ENCODE measurements at places on chromosomes 3 and 15.
A peak's percentile ranks its signal among the peaks of the same experiment; 100 is the strongest.

GRCh38 chr3:73448761-73449301, 175.9 kb downstream of the PDZRN3 start:
- DNase-seq: no peak

DNA sequence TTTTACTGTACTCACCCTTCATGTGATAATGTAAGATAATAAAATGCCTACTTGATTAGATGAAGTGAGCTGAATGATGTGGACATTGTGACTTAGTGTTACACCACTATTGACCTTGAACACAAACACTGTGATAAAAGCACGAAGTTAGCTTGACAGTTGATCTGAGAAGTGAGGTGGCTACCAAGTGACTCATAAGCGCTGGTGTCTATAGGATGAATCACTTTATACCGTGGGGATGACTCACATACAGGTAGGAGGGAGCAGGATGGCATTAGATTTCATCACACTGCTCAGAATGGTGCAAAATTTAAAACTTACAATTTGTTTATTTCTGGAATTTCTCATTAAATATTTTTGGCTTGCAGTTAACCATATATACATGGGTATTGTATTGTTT, 174.7 kb upstream of the CNTN3 start:
- peak; percentile 84 for DNase-seq

DNA sequence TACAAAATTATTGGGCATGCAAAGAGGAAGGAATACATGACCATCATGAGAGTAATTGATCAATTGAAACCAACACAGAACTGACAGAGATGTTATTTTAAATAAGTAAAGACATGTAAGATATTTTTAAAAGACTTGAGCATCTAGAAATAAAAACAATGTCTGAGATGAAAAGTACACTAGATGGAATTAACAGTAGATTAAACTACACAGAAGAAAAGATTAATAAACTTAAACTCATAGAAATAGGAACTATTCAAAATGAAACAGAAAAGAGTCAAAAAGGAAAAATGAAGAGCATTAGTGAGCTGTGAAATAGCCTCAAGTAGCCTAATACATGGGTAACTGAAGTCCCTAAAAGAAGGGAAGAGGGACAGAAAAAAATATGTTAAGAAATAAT, 8.5 kb upstream of the ARF4 start:
- DNase-seq: no peak

DNA sequence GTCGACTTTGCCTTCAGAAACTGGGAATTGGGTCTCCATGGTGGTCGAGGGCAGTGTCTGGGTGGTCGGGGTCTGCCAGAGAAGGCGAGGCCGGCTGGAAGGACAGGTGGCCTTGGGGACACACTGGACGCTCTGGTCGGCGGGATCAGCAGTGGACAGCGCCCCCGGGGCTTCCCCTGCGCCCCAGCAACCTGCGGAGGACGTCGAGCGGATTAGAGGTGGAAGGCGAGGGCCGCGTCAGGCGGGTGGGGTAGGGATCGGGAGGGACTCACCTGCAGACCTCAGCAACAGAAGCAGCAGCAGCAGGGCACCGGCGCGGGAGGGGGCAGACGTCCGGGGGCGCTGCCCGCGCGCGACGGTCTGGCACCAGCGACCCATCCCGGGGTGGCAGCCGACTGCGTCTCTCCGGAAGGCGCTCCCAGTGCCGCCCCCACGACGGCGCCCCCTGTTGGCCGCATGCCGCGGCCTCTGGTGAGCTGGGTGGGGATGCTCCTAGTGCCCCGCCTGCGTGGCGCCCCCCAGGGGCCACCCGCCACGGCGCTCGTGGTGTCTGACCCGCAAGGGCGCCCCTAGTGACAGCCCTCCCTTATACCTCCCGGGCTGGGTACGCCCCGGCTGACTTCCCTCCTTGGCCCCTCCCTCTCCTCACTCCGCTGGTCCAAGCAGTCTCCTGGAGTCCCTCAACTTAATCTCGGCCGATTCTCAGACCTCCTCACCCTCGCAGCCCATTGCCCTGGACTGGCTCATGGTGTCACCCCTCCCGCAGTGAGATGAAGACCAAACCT, at the start of gene PRSS50:
Gene PRSS50, minus strand, starts transcription at position 423 of the 785 bp plus-strand sequence. Its CDS starts 45 bp downstream, at position 378.
- DNase-seq: no peak

- DNase-seq: no peak
Observed at GRCh38 chr3:40961104-40961857, 238.0 kb upstream of the CTNNB1 start.

GRCh38 chr3:135802171-135802570, 163.4 kb upstream of the PPP2R3A start:
- DNase-seq: no peak

- DNase-seq: no peak
Observed at GRCh38 chr3:117761703-117762620, 1052.4 kb downstream of the TUSC7 start.

DNA sequence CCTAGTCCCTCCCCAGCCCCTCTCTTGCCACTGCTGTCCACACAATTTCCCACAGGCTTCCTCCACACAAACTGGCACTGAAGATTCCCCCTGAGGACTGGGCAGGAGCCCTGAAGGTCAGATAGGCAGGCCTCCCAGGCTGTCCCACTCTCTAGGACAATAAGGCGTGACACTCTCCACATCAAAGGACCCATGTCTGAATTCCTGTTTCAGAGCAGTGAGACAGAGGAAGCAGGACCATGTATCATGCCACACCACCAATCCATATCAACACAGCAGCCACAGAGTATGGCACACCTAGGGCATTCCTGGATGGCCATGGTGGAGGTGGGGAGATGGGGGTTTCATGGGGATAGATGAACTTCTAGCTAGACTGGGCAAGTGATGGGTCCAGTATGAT, 13.8 kb upstream of the CCR1 start:
- DNase-seq: peak; percentile 36

DNA sequence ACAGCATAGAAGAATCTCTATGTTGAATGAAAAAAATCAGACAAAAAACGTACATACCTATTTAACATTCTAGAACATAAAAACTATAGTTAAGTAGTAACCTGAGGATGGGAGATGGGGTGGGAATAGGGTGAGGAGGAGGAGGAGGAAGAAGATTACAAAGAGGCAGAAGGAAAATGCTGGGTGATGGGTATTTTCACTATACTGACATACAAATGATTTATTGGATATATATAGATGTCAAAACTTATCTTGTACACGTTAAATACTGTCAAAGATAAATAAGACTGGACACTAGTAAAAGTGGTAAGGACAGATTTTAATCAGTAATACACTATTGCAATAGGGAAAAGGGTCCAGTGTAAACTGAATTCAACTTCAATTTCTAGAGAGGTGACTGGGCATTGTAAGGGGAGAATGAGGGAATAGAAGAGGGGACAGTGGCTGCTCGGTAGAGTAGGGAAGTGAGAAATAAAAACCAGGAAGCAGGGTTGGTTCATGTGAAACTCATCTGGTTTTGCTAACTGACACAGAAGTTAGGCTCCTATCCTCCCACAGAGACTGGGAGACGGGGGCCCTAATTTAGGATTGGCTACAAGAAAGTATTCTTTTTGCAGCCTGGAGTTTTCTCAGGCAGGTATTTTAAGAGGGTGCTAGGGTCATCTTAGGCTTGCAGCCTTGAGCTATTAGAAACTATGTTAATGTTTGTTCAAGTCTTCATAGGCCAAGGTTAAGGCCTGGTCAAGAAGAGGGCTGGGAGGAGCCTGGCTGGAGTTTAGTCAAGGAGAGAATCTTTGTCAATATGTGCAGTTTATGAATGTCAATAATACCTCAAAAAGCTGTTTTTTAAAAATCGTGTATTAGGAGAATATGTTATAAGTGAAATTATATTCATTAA, 15.0 kb upstream of the C15orf61 start:
- DNase-seq: no peak

DNA sequence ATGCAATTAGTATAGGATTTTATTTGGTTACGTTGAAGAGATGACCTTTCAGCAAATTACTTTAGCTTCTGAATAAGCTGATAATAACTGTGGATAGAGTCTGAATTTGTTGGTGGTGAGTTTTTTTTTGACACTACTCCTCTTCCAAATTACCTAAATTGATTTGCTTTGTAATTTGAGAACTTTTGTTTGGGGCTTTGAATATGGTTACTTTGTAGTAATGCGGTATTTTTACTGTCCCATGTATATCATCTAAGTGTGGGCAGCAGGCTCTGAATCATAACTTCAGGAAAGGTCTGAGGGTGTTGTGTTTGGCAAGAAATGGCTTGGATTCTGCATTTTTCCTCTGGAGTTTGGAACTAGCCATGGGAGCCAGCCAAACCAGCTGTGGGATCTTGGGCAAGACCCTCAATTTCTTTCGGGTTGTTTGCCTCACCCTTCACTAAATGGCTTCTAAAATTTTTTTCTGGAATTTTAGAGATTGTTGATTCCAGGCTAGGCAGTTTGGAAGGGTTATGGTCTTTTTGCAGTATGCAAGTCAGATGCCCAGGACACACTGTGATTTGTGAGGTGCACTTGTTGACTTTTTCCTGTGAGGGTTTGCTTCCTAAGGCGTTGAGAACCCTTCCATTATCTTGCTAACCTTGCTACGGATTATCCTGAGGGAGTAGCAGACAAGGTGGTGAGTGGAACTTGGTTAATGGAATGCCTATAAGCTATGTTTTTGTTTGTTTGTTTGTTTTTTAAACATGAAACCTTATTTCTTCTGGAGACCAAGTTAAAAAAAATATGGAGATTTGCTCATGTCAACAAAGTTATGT, 10.4 kb downstream of the PTPRG start:
- DNase-seq: peak; percentile 33

DNA sequence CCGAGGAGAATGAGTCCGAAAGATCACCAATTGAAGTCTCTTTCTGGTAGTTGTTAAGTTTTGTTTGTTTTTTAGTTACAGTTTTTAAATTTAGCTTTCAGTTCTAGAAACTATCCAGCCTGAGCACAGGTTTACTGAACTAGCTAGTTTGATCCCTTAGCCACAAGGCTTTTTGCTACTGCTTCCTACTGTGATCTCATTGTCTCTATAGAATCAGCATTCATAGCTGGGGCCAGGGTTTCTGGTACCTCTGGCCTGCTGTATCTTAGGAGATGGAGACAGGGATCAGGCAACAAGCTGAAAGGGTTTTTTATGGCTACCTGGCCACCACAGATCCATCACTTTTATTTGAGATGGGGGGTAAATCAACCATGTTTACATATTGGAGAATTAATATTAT, 37.0 kb downstream of the GOLM2 start:
- DNase-seq: no peak

GRCh38 chr15:58931987-58932588, 1.4 kb downstream of the SLTM start:
- peak; percentile 6 for DNase-seq

- DNase-seq: no peak
Observed at GRCh38 chr3:55169161-55169560, 241.3 kb upstream of the LRTM1 start.

DNA sequence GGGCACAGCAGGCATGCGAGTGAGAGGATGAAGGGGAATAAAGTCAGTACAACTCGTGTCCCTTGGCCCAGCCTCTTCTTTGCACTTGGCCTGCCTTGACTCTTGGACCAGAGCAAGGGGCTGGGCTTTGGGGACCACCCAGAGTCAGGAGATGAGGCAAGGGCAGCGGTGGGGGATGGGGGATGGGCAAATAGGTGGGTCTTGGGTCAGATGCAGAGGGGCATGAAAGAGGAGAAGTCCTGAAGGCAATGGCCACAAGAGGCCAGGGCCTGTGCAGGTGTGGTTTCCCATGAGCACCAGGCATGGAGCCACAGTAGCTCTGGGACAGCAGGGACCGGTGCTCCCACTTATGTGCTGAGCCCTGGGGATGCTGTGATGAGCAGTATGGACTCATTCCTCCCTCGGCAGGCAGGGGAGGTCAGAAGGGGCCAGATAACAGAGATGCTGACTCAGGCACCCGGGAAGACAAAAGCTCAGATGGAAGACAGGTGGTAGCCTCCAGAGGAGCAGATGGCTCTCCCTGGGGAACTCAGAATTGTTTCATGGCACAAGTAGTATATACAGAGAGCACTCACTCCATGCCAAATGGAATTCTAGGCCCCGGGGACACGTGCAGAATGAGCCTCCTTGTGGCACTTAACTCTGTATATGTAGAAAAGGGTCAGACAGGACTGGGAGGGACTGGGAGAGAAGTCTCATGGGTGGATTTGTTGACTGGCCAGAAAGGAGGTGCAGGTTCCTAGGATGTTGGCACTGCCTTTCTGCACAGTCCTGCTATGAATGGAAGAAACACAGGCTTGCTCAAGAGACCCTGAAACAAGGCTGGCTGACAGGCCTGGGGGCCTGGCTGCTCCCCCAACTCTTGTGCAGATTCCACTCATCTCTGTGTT, 14.3 kb downstream of the ZBTB47 start:
- DNase-seq: no peak

GRCh38 chr3:8629151-8630021, 15.2 kb downstream of the SSUH2 start:
- peak; percentile 97 for DNase-seq

DNA sequence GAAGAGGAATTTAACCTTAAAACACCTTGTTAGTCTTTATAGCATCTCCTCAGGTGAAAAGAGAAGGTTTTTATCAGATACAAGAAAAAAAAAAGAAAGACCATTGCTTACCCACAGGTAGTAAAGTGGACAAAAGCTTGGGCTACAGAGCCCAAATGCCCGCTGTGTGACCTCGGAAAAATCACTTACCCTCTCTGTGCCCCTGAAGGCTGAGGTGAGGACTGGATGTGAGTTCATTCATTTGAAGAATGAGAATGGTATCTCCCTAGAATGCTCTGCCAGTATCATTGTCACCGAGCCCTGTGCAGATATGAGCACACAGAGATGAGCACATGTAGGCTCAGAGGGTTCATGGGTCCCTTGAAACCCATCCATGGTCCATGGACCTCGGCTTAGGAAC, 17.6 kb upstream of the FAM240A start:
- no peak for DNase-seq

DNA sequence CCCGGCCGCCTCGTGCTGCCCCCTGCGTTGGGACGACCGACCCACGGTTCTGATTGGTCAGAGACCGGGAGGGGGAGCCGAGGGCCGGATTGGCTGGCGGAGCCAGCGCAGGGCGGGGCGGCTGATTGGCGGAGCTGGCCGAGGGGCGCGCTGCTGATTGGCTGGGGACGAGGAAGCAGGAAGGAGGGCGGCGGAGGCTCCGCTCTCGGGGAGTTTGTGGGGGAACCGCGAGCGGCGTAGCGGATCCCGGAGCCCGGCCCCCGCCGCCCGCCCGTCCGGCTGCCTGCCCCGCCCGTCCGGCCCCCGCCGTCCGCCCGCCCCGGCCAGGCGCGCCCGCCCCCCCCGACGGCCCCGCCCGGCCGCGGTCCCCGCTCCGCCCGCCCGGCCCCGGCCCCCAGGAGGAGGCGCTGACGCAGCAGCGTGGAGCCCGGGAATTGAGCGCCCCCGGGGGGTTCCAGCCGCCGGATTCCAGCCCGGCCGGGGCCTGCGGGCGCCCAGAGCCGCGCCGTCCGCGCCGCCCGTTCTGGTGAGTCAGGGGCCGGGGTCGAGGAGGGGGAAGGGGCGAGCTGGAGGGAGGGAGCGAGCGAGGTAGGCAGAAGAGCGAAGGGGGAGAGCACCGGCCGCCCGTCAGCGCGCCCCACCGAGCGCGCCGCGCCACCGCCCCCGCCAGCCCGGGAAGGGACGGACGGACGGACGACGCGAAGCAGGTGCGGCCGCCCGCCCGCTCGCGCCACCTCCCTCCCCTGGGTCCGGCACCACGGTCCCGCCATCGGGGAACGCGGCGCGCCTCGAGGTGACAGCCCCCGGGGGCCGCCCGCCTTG, at the start of gene BAHD1:
Gene BAHD1, plus strand, starts transcription at position 211 of the 822 bp plus-strand sequence. CDS start 17,512 bp downstream, outside the sequence.
- DNase-seq: peak; percentile 88

GRCh38 chr15:60696523-60696859, 217.5 kb upstream of the ICE2 start:
- DNase-seq: no peak

- peak; percentile 72 for DNase-seq
Observed at GRCh38 chr3:136142592-136142991, 53.5 kb downstream of the MSL2 start.
